ENCODE measurements at places on chromosomes 7 and 10.

- DNase-seq: no peak
These were observed 22.6 kb downstream of the HERC4 start for GRCh38 chr10:68052463-68052862.

GRCh38 chr7:155303897-155304296, 6.2 kb downstream of the INSIG1 start:
- DNase-seq: no peak

GRCh38 chr7:156015237-156016020, 203.2 kb upstream of the SHH start:
- DNase-seq: no peak

GRCh38 chr7:5708271-5708670, 73.2 kb downstream of the RNF216 start:
- no peak for DNase-seq

- DNase-seq: no peak
These were observed 85.7 kb downstream of the ANLN start for GRCh38 chr7:36475381-36475780.

GRCh38 chr7:18498341-18498740, 2.8 kb downstream of the HDAC9 start:
- no peak for DNase-seq

DNA sequence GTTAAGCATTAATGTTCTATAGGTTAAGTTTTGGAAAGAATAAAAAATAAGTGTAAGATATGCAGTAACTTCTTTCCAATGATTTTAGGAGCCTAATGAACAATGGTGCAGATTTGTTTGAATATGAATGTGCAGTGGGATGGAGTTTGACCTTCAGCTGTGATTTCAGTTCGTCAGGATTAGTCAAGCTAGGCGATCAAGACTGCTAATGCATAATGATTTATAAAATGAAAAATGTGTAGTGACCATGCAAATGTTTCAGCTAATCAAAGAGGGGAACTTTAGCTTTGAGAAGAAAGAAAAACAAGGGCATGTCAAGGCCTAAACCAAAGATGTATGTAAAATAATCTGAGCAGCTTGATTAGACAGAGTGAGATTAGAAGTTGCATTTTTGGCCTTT, 208.5 kb downstream of the FOXP2 start:
- DNase-seq: no peak
